ENCODE measurements at places on chromosomes 16 and 17. TPM values are rescaled to one million over a fixed set of nuclear protein-coding genes. Genes with fewer than 3 reads are reported as not detected.
A peak's percentile ranks its signal among the peaks of the same experiment; 100 is the strongest.

- no peak for DNase-seq
These were observed 29.6 kb downstream of the MINK1 start for GRCh38 chr17:4862720-4863119.

Gene ATP2C2
- total RNA-seq, result not detected

- no peak for DNase-seq
These were observed 8.3 kb downstream of the TEX2 start for GRCh38 chr17:64254755-64255154.

Gene MYO15A
- total RNA-seq, result 0.30 TPM

DNA sequence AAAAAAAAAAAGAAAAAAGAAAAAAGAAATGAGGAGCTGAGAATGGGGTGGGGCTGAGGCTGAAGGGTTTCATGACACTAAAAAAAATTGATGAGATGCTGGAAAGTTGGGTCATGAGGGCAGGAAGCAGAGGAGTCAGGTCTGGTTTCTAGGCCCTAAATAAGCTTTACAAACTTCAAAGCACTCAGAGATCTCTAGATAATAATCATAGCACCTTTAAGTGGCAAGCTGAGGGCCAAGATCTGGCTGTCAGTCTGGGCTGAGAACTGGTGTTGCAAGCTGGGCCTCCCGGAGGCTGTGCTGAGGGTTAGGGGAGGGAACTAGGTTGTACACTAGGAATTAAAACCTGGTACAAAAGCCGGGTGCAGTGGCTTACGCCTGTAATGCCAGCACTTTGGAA lies 6.4 kb downstream of the ZNF764 start:
- no peak for DNase-seq

DNA sequence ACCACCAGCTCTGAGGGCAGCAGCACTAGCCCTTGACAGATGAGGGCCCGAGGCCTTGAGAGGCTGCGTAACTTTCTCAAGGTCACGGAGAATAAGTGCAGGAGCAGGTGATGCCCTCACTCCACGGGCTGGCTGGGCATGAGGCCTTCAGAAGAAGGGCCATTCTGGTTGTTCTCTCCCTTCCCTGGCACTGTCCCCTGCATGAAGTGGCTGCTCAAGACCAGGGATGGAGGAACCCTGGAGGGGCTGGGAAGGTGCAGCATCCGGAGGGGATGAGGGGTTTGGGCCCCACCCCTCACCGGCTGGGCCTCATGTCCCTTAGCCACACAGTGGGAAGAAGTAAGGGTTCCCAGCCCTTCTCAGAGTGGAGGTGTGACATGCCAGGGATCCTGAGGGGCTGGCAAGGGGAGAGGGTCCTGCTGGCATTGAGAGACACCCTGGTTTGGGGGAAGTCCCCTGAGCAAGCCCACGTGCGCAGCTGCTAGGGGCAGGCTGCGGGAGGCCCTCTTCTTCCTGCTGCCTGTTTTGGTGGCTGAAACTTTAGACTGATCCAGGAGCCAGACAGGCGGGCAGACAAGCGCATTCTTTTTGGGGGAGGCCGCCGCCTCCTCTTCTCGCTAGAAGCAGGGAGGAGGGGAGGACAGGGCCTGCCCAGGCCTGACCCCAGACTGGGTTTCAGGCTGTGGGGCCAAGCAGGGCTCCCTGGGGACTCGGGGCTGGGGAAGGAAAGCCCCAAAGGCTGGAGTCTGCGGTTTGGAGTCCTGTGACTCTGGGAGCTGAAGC lies 74.0 kb downstream of the N4BP1 start:
- DNase-seq, result no peak

GRCh38 chr17:4807605-4808377 lies 839 bp downstream of the PLD2 start:
- no peak for DNase-seq

- DNase-seq, result no peak
These were observed 47.9 kb downstream of the SCPEP1 start for GRCh38 chr17:57025876-57026275.

Gene PLLP
- total RNA-seq, result 0.58 TPM

DNA sequence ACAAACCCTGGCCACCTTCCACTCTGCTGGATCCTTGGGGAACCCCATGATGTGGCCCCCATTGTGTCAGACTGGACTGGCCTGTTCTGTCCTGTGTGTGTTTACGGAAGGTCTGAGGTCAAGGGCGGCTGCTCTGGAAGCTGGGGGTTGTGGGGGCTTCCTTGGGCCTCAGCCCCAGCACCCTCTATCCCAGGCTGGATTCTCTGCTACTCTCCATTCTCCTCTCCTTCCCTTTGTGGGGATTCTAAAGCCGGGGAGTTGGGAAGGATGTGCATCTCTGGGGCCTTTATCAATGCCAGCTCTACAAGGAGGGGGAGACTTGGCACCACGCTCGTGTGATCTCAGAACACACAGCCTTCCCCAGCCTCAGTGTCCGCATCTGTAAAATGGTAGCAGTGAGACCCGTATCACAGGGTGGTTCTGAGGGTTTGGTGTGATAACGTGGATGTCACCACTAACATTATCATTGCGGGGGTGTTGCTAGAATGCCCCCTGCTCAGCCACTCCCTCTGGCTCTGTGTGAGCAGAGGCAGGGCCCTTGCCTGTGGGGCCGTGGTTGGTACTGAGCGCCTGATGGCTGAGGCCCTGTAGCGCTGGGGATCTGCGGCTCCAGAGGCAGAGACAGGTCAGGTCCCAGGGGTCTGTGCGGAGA lies 18.1 kb downstream of the ADGRG1 start:
- DNase-seq, result no peak

GRCh38 chr16:75433732-75434413 lies 570 bp upstream of the CFDP1 start:
- DNase-seq, result peak; percentile 37

Gene TANC2
- 8.2 TPM for total RNA-seq

- no peak for DNase-seq
These were observed 130.0 kb downstream of the KATNIP start for GRCh38 chr16:27679899-27680298.

Gene ZG16B
- 18.7 TPM for total RNA-seq

DNA sequence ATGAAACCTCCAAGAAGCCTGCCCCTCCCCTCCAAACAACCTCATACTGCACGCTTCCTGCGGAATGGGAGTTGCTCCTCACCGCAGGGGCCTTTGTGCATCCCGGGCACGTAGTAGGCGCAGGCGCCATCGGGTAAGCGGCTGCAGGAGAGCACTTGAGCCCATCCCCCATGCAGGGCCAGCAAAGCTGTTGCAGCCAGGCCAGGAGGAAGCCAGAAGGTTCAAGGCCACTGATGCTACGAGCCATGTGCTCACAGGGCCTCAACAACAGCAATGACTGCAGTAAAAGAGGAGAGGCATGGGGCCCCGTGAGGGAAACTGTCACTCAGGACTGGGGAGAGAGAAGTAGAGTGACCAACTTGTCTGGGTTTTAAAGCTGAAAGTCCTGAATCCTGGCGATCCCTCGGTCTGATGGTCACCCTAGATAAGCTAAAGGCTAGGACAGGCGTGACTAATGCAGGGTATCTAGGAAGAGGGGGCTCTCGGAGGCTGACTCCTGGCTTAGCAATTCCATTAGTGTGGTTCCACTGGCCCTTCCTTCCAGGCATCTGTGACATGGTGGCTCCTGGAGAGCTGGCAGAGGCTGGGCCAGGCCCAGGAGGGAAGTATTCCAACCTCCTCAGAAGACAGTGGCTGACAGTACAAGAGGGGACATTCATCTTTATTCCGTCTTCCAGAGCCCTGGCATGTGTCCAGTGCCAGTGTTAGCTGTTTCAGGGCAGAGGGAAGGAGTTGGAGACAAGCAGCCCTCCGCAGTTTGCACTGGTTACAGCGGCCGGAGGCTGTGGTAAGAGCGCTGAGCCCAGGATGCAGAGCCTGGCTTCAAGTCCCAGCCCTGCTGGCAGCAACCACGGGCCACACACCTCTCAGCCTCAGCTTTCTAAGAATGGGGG lies 20.8 kb downstream of the GOSR2 start:
- no peak for DNase-seq

Gene CCDC154
- 0.61 TPM for total RNA-seq
